ENCODE measurements at places on chromosomes 11 and 22.

- no peak for DNase-seq
- H3K27me3 ChIP-seq, result no peaks in the 10 kb centered on the region
- H3K36me3 ChIP-seq, result no peaks in the 10 kb centered on the region
- no peak overlapping the region for H3K4me3 ChIP-seq
- no peak overlapping the region for H3K27ac ChIP-seq
Measured at GRCh38 chr11:128302425-128303186, 284.8 kb downstream of the ETS1 start.

- H3K27ac ChIP-seq, result no peak overlapping the region
- H3K4me3 ChIP-seq, result no peak overlapping the region
- DNase-seq, result no peak
- H3K36me3 ChIP-seq, result no peaks in the 10 kb centered on the region
Measured at GRCh38 chr11:107583629-107584195, 7.2 kb upstream of the ELMOD1 start.

- no peaks in the 10 kb centered on the region for H3K27me3 ChIP-seq
- no peak for DNase-seq
- no peaks in the 10 kb centered on the region for H3K36me3 ChIP-seq
- H3K4me1 ChIP-seq, result no peaks in the 10 kb centered on the region
Measured at GRCh38 chr11:22433517-22433916, 95.3 kb downstream of the SLC17A6 start.

DNA sequence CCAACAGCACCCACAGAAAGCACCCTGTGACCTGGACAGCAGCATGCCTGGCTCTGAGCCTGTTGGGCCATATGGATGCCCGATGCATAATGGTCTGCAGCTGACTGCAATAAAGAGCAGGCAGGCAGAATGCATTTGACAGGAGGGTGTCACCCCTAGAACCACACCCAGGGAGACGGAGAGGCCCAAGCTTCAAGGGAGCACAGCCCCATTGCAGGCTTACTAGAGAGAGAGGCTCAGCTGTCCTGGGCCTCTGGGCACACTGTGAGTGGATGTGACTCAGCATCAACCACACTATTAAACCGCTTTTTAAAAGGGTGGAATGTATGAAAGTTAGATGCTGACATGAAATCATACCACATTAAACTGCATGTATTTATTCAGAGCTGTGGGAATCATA lies 365.3 kb downstream of the CTTN start:
- no peaks in the 10 kb centered on the region for H3K36me3 ChIP-seq
- no peak overlapping the region for H3K4me3 ChIP-seq

GRCh38 chr11:120713296-120713695 lies 201.7 kb downstream of the GRIK4 start:
- H3K4me1 ChIP-seq, result peaks cover 24% of the 10 kb centered on the region
- no peak overlapping the region for H3K4me3 ChIP-seq
- H3K36me3 ChIP-seq, result no peaks in the 10 kb centered on the region
- H3K27ac ChIP-seq, result peak overlapping the region; percentile 64
- no peaks in the 10 kb centered on the region for H3K27me3 ChIP-seq
- DNase-seq, result no peak

All from uterus (tissue), 4 donors.